ENCODE measurements at places on chromosomes 5 and 9.

DNA sequence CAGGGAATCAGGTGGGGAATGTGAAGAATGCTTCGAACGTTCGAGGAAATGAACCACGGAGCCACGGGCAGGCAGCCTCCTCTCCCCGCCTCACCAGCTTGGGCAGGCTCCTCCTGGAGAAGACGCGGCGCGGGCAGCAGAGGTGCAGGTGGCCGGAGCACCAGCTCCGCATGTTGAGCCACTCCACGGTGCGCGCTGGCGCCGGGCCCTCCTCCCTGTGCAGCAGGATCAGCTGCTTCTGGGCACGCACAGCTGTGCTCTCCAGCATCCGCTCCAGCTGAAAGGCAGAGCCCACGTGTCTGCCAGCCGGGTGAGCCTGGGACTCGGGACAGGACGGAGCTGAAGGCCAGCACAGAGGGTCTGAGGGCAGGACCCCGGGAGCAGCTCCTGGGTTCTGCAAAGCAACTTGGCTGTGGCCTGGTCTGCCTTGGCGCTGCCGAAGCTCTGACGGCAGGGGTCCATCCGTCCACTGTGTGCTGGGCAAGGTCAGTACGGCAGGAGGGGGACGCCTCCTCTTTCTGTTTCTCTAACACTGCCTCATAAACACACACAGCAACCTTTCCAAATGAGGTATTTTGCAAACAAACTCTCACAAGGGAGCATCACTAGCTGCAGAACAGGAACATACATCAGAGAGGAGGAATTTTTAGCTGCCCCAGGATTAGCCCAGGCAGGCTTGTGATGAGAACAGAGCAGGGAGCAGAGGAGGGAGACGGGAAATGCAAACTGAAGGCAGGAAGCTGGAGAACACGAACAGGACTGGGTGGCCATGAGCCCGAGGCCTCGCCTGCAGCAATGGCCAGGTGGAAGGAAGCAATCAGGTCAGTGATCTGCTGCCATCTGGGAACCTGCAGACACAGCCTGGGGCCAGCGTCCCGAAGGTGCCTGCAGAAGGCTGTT, 20.1 kb upstream of the NSMF start:
- DNase-seq, result no peak

GRCh38 chr9:4366591-4367330, 66.9 kb upstream of the GLIS3 start:
- peak; percentile 54 for DNase-seq

GRCh38 chr5:128736553-128736952, 198.5 kb upstream of the FBN2 start:
- DNase-seq, result no peak

GRCh38 chr9:75939536-75940111, 49.2 kb downstream of the PCSK5 start:
- no peak for DNase-seq

DNA sequence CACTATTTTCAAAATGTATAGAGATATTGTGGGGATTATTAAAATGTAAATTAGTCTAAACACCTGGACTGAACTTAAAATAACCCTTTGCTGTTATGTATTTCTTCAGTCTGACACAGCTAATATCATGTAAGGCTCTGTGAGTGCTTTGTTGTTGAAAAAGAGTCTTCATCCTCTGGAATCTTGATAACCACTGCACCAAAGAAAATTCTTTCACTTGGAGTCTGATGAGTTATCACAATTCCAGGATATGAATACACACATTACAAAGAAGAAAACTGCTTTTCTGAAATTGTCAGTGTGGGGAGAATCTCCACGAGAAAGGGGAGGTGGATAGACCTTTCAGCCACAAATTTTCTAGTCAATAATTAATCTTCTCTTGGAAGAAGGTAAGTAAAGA, 42.3 kb upstream of the TARS1 start:
- no peak for DNase-seq

DNA sequence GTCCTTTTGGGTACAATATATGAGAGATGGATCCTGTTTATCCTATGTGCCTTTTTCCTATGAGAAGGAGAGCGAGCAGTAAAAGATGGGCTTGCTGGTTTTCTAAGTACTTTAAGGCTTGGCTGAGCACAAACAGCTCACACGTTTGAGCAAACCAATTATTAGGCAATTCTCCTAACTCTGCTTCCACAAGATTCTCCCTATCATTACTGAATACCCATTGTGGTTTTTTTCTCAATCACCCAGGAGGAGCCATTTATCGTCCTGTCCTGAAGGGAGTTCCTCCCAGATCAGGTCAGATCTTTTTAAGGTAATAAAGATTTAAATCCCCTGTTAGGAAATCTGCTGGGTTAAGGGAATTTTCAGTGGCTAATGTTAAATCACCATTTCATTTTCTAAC, 19.4 kb upstream of the C1QTNF3 start:
- DNase-seq, result no peak

DNA sequence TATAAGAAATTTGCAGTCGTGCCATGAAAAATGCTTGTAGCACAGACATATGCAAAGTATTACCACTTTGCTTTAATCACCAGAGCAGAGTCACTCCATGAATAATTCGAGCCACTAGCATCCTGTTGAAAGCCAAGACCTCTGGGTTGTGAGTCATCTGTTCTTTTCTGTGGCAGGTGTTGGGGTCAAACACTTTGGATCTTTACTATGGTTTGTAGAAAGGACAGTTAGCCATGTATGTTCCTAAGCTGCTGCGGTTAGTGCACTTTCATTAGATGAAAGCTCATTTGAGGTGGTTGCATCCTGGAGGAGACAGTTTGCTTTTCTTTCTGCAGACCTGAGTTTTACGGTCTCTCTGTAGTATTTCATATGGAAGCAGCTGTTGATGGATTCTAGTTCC, 223.7 kb downstream of the DMRT2 start:
- DNase-seq, result no peak

DNA sequence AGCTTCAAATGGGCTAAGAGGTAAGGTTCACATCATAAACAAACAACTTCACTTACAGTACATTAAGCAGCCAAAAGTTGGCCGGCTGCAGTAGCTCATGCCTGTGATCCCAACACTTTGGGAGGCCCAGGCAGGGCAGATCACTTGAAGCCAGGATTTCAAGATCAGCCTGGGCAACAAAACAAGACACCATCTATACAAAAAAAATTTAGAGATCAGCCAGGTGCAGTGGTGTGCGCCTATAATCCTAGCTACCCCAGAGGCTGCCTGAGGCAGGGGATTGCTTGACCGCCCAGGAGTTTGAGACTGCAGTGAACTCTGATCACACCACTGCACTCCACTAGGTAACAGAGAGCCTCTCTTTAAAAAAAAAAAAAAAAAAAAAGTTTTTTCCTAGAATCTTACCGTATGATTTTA, 16.9 kb downstream of the UBTD2 start:
- DNase-seq, result no peak

GRCh38 chr9:79858508-79858907, 286.7 kb downstream of the TLE4 start:
- DNase-seq, result peak; percentile 29

- no peak for DNase-seq
Measured at GRCh38 chr5:148070621-148071020, 6.8 kb downstream of the SPINK5 start.

DNA sequence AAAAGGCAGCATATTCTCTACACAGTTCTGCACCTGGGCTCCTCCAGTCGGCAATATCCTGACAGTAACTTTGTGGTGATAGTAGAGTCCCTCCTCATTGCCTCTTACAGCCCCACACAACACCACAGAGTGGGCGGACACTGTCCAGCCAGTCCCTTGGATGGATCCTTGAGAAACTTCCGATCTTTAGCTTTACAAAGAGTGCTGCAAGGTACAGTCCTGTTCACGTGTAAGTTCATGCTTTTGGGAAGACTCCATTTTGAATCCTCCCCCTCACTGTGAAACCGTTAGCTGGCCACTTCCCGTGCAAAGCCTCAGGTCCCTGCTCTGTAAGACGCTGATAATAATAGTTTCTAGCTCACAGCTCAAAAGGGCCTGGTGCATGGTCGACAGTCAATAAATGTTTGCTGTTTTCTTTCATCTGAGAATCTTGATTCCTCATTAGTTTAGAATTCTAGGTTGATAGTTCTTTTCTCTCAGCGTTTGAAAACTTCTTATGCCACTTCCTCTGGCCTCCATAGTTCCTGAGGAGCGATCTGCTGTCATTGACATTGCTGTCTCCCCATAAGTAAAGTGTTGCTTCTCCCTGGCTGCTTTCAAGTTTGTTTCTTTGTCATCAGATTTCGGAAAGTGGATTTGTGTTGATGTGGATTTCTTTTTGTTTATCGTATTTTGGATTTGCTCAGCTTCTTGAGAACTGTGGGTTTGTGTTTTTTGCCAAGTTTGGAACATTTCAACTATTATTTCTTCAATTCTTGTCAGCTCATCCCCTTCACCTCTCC, 82.9 kb downstream of the COL23A1 start:
- no peak for DNase-seq

- DNase-seq, result no peak
Measured at GRCh38 chr5:142722146-142722545, 36.3 kb upstream of the FGF1 start.

DNA sequence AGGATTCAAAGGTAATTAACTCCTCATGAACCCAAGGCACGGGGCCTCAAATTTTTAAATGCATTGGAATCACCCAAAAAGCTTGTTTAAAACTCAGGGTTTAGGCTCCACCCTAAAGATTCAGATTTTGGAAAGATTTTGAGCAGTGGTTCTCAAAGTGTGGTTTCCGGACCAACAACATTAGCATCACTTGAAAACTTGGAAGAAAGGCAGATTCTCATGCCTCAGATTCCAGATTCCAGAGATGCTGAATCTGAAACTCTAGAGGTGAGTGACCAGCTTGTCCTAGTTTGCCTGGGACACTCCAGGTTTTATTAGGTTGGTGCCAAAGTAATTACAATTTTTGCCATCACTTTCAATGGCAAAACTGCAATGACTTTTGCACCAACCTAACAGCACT, 24.7 kb upstream of the TNIP1 start:
- no peak for DNase-seq

- no peak for DNase-seq
Measured at GRCh38 chr9:133506653-133507038, 18.1 kb downstream of the MYMK start.

DNA sequence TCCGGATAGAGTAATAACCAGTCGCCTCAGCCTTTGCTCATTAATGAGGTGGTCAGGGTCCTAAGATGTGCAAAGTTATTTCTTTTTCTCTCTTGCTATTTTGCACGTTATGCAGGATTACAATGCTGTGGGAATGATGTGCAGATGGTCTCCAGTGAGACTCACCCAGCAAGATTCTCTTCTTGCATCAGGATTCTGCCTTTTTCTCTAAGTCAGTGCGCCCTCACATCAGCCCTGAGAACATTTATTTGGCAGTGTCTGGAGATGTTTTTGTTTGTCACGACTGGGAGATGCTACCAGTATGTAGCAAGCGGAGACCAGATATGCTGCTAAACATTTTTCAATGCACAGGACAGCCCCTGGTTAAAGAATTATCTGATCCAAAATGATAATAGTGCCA, 280.3 kb upstream of the WWC1 start:
- DNase-seq, result no peak

DNA sequence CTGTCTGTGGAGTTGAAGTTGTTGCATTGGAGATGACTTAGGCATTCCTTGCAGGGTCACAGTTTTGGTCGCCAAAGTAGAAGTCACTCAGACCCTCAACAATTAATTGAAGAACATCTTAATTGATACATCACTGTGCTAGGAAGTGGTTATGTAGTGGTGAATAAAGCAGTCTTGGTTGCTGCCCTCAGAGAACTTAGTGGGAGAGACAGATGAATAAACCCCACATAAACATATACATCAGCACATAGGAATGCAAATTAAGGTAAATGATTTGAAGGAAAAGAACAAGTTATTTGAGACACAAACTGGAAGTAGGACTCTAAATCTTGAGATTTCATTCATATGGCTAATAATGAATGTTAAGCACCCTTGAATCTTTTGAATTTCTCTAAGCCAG, 25.7 kb downstream of the FAM174A start:
- no peak for DNase-seq

- no peak for DNase-seq
Measured at GRCh38 chr5:127101533-127101932, 28.2 kb upstream of the C5orf63 start.

Measured in hematopoietic multipotent progenitor cell treated with erythropoietin and hydrocortisone succinate and interleukin-3 and kit ligand, for 8 days (in vitro differentiated cells).